K562 (cell line): ENCODE measurements at places on chromosomes 2 and 18.

- no peak for DNase-seq
Observed at GRCh38 chr2:133919285-133919684, 334.6 kb upstream of the MGAT5 start.

DNA sequence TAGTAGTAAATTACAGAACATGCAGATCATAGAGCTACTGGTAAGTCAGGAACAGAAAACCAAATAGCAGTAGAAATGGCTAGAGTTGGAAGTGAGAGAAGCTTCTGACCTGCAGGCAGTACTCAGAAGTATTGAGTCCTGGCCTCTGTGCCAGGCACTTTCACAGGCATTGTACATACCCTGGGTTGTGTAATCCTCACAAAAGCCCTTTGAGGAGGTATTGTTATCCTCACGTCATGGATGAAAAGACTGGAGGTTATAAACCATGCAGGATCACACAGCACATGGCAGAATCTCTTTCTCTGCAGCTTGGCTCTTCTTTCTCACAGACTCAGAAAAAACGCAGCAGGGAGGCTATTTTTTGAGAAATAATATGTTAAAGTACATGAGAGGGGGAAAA, 789.3 kb upstream of the FAM98A start:
- DNase-seq: no peak

GRCh38 chr2:113760400-113760799, 4.0 kb upstream of the SLC35F5 start:
- no peak for DNase-seq

GRCh38 chr2:216069028-216069427, 12.6 kb downstream of the PECR start:
- DNase-seq: no peak

DNA sequence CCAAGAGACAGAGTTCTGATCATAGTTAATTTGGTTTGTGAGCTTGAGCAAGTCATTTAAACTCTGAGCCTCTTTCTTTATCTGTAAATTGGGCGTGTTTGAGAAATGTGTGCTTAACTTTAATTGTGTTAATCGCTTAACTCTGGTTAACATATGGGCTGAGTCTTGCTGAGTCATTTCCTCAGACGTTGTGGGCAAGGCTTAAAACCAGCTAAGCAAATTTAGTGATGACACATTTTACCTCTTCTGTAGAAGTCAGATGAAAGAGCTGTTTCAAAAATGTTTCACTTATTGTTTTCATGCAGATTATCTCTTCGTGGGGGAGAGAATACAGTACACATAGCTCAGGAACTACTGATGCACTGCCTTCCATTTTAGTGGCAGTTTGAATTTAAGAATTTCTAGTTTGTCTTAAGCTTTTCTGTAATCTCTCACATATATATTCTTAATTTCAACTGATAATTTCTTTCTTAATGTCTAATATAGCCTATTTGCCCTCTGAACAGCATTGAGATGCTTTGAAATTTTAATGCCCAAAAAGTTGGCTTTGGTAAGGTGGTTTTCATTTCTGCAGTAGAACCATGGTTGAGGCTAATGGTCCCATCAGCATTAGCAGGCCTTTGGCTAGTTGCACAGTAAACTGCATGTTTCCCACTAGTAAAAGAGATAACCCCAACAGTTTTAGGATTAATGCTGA, 34.9 kb downstream of the RAB10 start:
- DNase-seq: peak; percentile 67
